Right ventricle myocardium inferior (tissue), 1 donor: ENCODE measurements at places on chromosomes 4 and X.

DNA sequence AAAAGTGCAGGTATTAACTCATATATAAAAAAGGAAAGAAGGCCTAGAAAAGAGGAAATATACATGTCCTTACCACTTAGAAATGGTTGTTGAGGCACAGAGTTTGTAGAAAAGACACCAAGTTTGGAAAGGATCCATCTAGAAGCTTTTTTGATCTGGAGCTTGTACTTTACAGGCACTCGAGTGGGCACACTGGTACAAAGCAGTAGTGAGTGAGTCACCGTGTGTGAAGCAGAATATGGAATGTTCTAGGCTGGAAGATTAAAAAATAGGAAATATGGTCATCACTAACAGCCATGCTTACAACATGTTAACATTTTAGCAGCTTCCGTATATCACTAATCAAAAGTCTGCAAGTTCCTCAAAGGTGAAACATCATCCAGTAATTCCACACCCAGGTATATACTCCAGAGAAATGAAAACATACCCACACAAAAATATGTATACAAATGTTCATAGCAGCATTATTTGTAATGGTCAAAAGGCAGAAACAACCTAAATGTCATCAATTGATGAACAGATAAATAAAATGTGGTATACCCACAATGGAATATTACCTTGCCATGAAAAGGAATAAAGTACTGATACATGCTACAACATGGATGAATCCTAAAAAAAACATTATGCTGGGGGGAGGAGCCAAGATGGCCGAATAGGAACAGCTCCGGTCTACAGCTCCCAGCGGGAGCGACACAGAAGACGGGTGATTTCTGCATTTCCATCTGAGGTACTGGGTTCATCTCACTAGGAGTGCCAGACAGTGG, 69.5 kb downstream of the FRYL start:
- DNase-seq = no peak

DNA sequence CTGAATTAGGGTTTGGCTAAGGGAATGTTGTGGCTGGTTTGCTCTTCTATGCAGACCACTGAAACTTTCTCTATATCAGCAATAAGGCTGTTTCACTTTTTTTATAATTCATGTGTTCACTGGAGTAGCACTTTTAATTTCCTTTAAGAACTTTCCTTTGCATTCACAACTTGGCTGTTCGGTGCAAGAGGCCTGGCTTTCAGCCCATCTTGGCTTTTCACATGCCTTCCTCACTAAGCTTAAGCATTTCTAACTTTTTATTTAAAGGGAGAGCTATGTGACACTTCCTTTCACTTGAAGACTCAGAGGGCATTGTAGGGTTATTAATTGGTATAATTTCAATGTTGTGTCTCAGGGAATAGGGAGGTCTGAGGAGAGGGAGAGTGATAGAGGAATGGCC, 142.3 kb downstream of the SHROOM4 start:
- no peak for DNase-seq

DNA sequence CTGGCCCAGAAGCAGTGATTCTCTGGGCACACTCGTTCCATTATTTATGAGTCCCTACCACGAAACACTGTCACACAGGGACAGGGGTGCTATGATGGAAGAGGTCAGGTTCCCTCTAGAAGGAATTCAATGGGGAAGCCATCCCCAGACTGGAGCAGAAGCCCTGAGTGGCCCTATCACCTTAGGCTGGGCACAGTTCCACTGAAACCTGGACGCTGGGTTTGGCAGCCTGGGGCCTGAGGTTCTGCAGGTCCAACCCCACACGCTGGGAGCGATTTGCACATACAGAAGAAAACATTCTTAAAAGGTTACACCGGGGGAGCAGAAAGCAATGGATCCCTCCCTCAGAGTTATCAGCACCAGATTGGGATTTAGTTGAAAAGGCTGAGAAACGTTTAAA, 63.3 kb downstream of the PHKA2 start:
- DNase-seq = no peak

DNA sequence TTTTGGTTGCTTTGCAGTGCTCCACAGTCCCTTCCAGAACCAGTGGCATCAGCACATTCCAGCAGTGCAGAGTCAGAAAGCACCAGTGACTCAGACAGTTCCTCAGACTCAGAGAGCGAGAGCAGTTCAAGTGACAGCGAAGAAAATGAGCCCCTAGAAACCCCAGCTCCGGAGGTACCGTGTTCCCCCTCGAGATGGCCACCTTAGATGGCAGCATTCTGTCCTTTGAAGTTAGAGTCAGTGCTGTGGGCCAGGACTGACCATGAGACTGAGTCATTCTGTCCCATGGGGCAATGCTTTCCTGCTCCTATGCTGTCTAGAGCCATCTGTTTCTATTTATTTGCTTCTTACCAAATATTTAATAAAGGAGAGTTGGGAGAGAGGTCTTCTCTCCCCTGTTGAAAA, 112.3 kb downstream of the KLHL8 start:
- no peak for DNase-seq

- DNase-seq = no peak
Measured at GRCh38 chr4:17029964-17030363, 131.5 kb upstream of the LDB2 start.

GRCh38 chrX:100373673-100374072, 36.4 kb downstream of the PCDH19 start:
- no peak for DNase-seq

DNA sequence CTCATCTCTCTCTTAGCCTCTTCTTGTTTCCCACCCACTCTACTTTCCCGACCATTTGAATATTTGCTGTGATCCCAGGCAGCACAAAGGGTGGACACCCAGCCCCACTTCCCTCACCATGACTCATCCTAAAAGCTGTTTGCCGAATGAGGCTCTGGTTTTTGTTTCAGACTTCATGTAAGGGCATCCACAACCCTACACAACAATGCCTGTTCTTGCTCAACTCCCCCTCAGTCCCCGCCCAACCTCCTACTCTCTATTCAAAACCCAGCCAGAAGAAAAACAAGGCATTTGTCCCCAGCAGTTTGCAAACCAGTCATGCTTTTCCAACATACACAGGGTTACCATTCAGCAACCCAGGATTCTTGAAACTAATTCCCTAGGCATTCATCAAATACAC, 516.5 kb upstream of the CNKSR2 start:
- DNase-seq = no peak

DNA sequence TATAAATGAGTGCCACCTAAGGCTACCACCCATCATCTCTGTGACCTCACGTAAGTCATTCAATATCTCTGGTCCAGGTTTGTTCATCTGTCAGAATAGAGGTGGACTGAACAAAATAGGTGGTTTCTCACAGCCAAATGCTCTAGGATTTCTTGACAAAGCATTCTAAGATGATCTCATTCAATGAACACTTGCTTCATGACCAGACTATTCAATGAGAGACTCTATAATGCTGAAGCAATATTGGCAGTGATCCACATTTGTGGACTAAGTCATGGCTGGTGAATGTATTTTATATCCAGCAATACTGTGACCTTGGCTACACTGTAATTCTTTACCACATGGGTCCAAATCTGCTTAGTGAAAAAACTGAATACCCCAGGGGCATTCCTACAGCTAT, 37.9 kb downstream of the LDB2 start:
- no peak for DNase-seq

GRCh38 chr4:54225598-54226403, 3.3 kb upstream of the PDGFRA start:
- DNase-seq = no peak

DNA sequence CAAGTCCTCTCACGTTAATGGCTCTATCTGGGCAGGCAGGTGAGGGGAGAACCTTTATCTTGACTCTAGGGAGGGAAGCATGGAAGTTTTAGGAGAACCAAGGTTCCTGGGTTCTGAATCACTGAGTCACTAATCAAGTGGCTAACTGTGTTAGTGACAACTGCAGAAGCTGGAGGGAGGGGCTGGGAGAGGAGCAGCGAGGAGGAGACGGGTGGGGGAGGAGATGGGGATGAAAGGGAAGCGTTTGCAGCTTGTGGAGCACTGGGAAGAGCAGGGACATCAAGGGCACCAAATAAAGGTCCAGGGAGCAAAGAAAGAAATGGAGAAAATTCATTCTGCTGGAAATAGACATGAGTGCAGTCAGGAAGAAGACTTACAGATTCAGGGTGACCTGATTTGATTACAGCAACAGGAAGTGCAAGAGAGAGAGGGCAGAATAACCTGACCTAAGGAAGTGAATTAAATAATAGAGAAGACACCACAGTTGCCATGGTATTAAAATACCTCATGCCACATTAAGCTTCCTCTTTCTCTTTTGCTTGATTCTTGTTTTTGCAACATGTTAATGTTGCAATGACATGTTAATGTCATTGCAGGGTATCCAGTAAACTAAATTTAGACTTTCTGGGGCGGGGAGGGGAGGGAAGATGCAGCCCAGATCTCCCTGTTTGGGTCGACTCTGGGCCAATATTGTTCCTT, 4.5 kb upstream of the SETD7 start:
- DNase-seq = no peak

- DNase-seq = no peak
Measured at GRCh38 chr4:87077914-87078585, 142.4 kb downstream of the KLHL8 start.

GRCh38 chrX:19677121-19677520, 161.8 kb upstream of the MAP3K15 start:
- no peak for DNase-seq

DNA sequence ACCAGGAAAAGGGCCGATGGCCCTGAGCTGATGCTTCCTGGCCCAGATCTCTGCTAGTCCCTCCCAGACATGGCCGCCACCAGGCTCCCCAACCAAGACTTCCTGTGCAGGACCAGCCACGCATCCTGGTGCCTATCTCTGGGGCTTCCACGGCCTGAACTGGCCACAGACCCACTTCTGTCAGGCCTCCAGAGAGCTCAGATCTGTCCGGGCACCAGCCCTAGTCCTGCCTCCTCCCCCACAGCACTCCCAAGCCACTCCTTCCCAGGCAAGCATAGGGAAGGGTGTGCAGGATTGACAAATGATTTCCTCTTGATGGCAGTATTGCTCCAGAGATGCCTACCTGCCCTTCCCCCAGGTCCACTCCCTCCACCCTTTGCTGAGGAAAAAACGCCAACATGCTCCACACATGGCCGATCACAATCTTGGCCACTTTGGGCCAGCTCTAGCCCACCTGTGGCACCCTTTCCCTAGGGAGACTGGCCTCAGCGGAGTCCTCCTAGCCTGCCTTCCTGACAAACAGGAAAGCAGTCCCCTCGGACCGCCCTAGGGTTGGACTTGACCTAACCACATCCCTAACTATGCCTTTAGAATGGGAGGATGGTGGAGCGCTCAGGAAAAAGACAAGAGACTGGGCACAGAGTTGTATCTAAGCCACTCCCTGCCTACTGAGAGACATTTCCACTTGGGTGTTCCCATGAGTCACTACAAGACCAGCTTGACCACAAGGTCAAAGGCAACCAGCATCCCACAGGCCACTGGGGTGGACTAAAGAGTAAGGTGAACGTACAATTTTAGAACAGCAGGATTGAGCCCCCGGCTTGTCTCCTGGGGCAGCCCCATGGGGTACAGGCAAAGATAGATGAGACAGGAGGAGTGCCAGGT, 277.5 kb upstream of the AGTR2 start:
- DNase-seq = no peak

- no peak for DNase-seq
Measured at GRCh38 chr4:10762561-10762960, 78.0 kb upstream of the CLNK start.

- DNase-seq = no peak
Measured at GRCh38 chrX:123846577-123847038, 13.2 kb upstream of the XIAP start.

GRCh38 chr4:67430989-67431388, 114.3 kb downstream of the CENPC start:
- no peak for DNase-seq

DNA sequence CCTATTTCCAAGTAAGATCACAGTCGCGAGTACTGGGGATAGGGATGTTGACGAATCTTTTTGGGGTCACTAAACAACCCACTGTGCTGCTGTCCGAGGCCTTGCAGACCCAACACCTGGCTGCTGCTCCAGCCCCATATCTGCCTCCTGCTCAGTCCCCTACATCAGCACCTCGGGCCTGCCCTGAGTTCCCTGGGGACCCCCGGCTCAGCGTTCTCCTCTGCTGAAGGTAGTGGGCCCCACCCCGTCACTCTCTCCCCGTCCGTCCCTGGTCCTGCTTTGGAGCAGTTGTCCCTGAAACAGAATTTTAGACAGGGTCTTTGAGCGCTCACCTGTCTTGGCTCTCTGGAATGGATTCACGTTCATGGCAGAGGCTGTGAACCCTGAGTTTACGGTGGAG, 202.4 kb upstream of the PSAPL1 start:
- peak; percentile 7 for DNase-seq

DNA sequence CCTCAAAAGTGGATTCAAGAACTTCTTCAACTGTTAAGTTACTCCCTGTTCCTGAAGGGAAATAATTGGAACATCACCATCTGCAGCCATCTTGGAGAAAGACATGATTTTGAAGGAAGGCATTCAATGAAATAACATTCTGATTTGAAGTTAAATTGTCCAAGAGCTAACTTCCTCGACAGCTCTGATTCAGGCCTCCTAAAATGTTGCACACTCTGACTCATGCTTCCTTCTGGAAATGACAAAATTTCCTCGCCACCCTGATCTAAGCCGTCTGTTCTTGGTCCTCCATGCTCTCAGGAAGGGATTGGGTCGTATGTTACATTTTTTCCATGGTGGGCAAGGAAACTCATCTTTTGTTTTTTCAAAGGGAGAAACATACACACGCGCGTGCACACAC, 496.9 kb upstream of the DIPK2B start:
- no peak for DNase-seq

- DNase-seq = no peak
Measured at GRCh38 chr4:13525606-13526281, 18.6 kb downstream of the NKX3-2 start.

GRCh38 chr4:159051245-159052071, 51.4 kb upstream of the RAPGEF2 start:
- no peak for DNase-seq

GRCh38 chrX:13381514-13381913, 61.7 kb upstream of the ATXN3L start:
- DNase-seq = no peak

DNA sequence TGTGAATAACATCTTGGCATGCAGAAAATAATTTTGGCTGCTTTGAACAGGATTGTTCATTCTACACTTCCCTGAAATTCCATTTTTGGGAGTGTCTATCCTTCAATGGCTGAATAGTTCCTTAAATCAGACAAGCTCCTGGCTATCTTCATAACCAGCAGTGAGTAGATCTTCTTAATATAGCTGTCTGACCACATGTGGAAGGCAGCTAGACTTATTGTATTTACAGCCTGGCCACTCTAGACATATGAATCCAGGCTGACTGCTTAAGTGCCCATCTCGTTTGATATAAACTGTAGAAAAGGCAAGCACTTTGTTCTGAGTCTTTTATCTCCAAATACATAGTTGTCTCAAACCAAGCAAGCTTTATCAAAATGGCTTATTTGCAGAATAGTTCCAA, 40.0 kb downstream of the PWWP3B start:
- no peak for DNase-seq

DNA sequence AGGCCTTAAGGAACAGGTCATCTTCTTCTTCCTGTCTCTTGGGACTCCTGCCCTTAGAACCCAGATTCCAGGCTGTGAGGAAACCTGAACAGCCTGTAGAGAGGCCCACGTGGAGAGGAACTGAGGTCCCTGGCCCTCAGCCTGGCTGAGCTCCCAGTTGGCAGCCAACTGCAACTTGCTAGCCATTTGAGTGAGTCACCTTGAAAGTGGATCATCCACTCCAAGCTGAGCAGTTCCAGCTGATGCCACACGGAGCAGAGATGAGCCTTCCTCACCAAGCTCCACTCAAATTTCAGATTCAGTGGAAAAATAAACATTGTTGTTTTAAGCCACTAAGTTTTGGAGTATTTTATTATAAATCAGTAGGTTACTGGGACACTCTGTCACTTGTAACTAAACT, 392.5 kb downstream of the BCOR start:
- DNase-seq = peak; percentile 75
